CD4-positive, alpha-beta T cell (primary cell): ENCODE measurements at places on chromosomes 7 and 10. TPM values are rescaled to one million over a fixed set of nuclear protein-coding genes. Genes with fewer than 3 reads are reported as not detected.

The VWDE gene
- 1.5 TPM for total RNA-seq

The VPS50 gene
- total RNA-seq = 13.2 TPM

The TMEM213 gene
- not detected for total RNA-seq

The TECTB gene
- not detected for total RNA-seq

The IL2RA gene
- 4.9 TPM for total RNA-seq

- no peaks in the 10 kb centered on the region for H3K4me1 ChIP-seq
- DNase-seq = no peak
- H3K27me3 ChIP-seq = no peaks in the 10 kb centered on the region
- H3K36me3 ChIP-seq = no peaks in the 10 kb centered on the region
- no peak overlapping the region for H3K27ac ChIP-seq
These were observed 622.5 kb downstream of the TYW1 start for GRCh38 chr7:67619175-67619574.

- H3K27me3 ChIP-seq = no peaks in the 10 kb centered on the region
- H3K27ac ChIP-seq = no peak overlapping the region
- no peak for DNase-seq
- no peak overlapping the region for H3K4me3 ChIP-seq
These were observed 120.1 kb upstream of the ZMIZ1 start for GRCh38 chr10:78948621-78949030.

DNA sequence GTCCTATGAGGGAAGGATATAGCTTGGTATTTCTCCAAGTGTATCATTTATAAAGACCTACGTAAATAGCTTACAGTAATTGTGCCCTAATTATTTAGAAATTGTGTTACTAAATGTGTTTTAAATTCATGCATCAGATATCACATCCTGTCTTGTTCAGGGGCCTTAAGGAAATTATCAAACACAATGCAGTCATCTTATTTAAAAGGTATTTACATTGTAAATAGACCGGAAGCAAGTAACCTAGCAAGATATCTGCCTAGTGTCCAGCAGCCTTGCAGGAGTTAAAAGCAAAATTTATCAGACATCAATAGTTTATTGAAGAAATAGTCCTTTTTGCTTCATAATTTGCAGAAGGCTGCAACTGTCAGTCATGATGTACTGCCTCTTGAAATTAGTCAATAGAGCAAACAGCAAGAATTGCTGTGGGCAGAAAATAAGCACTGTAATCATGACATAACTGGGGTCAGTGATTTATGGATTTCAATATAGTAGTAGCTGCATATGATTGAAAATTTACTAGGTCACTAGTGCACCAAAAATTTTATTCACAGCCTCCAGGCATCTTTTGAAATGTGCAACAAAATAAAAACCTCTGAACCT, 23.1 kb downstream of the GLRX3 start:
- no peak for DNase-seq
- H3K4me1 ChIP-seq = no peaks in the 10 kb centered on the region
- no peaks in the 10 kb centered on the region for H3K27me3 ChIP-seq
- peaks cover 37% of the 10 kb centered on the region for H3K36me3 ChIP-seq
- H3K4me3 ChIP-seq = no peak overlapping the region

DNA sequence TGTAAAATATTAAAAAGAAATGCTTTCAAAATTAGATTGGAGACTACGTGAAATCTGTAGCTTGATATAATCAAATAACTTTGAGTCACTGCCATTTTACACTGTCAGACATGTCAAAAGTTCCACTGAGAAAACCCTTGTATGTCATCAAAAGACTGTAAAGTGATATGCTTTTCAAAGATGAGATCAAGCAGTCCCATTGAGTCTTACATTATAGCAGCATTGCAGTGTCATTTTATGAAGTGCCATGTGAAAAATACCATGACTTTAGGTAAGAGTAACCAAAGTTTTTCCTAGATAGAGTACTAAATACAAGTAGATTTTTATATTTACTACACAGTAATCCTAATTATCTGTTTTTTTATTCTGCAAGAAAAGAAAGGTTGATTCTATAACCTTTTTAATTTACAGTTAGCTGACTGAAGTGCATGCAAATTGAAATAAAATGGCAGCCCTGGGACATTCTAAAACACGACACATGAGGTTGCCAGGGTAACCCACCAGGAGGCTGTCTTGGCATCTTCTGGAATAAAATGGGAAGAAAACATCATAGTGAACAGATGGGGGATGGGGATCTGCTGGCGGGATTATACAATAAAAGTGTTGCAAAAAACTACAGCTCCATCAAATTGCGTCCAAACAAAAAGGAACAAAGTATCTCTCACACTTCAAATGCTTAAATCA, 91.3 kb upstream of the TMEM106B start:
- no peaks in the 10 kb centered on the region for H3K4me1 ChIP-seq
- no peaks in the 10 kb centered on the region for H3K27me3 ChIP-seq
- no peak overlapping the region for H3K4me3 ChIP-seq
- H3K36me3 ChIP-seq = no peaks in the 10 kb centered on the region

DNA sequence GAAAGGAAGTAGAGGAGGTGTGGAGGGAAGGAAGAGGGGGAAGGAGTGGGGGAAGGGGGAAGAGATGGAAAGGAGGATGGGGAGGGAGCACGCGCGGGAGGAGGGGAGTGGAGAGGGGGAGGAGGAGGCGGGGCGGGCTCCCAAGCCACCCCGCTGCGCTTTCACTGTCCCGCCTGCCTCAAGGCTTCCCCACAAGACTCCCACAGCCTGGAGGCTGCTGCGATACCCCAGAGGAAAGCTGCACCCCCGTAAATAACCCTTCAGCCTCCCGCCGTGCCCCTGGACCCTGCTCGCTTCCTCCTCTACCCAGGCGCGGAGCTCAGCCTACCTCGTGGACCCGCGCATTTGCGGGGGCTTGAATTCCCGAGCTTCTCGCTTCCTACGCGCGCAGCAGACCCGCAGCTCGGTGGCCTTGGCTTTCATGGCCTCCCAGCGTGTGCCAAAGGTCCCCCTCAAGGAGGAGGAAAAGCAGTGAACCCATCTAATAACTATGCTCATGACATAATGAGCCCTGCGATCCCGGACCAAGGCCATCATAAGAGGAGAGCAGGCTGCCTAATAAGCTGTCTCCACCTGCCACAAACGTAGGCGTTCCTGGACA, at the start of gene C10orf67:
TSS of gene C10orf67 (minus strand) at position 557 of the 601 bp plus-strand sequence. CDS start at position 534, 23 bp downstream.
- peak within 1 kb of the TSS; percentile 73 for H3K4me3 ChIP-seq
- DNase-seq = peak; percentile 25
- no peaks in the 10 kb centered on the region for H3K36me3 ChIP-seq
- H3K4me1 ChIP-seq = peaks cover 29% of the 10 kb centered on the region
- H3K27ac ChIP-seq = no peak within 1 kb of the TSS
- H3K27me3 ChIP-seq = no peaks in the 10 kb centered on the region

GRCh38 chr10:89425000-89425399, 10.6 kb downstream of the IFIT5 start:
- no peaks in the 10 kb centered on the region for H3K4me1 ChIP-seq
- H3K27me3 ChIP-seq = peaks cover 6% of the 10 kb centered on the region
- peaks cover 16% of the 10 kb centered on the region for H3K36me3 ChIP-seq
- no peak overlapping the region for H3K4me3 ChIP-seq
- H3K27ac ChIP-seq = no peak overlapping the region
- no peak for DNase-seq

- no peak overlapping the region for H3K27ac ChIP-seq
- no peak for DNase-seq
- no peak overlapping the region for H3K4me3 ChIP-seq
These were observed 38.1 kb upstream of the SEMA3A start for GRCh38 chr7:84232646-84233045.
